ENCODE measurements at places on chromosomes 5 and 9.
A peak's percentile ranks its signal among the peaks of the same experiment; 100 is the strongest.

DNA sequence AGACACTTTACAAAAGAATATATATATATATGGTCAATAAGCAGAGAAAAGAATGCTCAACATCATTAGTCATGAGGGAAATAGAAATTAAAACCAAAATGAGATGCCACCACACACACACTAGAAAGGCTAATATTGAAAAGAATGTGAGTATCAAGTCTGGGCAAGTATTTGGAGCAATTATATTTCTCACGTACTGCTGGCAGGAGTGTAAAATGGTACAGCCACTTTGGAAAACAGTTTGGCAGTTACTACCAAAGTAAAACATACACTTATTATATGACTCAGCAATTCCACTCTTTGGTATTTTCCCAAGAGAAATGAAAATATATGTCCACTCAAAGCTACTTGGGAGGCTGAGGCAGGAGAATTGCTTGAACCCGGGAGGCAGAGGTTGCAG lies 29.8 kb downstream of the NEUROG1 start:
- DNase-seq = peak; percentile 19

- DNase-seq = no peak
These were observed at the start of gene CDO1 for GRCh38 chr5:115816226-115817081. Gene CDO1 (minus strand): TSS chr5:115816659. CDS start chr5:115816397, 262 bp downstream.

DNA sequence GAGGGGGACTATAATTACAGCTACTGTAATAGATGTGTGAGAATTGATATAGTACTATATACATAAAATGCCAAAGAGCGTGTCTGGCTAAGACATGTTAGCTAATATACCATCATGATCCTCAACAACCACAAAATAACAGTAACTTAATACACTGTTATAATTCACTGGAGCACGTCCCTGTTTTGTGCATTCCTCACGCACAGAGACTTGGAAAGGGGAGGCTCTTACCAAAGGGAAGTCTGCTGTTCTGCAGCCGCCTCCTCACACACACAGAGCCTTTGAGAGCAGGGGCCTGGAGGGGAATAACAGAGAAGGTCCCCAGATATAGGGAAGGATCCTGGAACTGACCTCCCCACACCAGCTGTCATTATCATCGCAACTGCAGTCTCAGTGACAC lies 97.3 kb downstream of the ANKRD18A start:
- no peak for DNase-seq

GRCh38 chr5:71912021-71912420 lies 192.9 kb downstream of the CARTPT start:
- no peak for DNase-seq

GRCh38 chr9:82558855-82559630 lies 503.9 kb downstream of the RASEF start:
- no peak for DNase-seq

DNA sequence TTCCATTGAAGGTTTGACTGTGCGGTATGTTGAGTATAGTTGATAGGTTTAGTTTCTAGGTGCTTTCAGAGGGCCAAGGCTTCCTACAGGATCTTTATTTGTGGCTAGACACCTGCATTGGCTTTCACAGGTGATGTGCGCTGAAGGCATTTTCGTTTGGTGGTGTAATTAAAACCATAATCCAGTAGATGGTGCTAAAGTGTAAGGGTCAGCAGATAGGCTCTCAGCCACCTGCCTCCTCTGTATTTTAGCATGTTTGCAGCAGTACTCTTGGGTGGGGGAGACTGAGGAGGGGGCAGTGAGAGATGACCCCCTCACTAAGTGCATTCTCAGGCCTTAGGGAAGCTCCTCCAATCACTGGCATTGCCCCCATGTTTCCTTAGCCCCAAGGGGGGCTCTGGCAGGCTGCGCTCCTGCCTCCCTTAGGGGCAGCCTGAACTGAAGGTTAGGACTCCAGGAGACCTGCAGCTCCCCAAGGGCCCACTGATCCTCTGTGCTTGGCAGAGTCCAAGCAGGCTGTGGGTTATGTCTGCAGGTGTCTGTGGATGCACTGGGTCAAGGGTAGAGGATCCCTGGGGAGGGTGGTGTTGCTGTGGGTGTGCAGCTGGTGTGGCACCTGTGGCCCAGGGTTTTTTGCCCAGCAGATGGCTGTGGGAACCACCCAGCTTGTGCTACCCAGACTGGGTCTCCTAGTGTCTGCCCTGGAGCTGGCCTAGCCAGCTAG lies 23.4 kb downstream of the CDK20 start:
- no peak for DNase-seq

DNA sequence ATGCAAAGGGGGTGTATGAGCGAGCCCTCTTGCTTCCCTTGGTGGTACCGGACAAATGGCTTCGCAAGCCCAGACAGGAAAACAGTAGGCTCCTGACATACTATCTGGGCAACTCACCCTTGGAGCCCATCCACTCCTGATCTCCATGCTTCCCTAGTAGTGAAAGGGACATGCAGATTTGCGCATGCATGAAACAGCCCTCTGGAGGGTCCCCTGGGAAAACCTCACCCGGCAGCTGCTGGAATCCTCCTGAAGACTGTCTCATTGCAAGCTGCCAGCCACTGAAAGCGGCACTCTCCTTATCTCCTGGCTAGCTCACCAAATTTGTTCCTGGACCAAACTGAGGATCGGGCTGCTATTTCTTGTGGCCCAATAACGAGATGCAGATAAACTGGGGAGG lies 10.2 kb downstream of the ZNF169 start:
- no peak for DNase-seq

DNA sequence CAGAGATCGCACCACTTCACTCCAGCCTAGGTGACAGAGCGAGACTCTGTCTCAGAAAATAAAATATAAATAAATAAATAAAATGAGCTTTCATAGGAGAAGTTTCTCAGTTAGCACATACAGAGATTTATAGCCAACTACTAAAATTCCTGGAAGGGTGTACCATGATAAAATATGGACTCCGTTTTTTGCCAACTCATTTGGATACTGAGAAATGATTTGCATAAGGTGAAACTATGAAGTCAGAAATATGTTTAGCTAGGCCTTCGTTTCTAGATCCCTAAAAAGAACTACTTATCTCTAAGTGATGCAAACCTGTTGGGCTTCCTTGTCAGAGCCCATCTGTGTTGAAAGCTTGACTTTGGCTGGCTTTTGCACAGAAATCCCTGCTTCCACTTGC lies 56.9 kb upstream of the SLC1A1 start:
- no peak for DNase-seq

GRCh38 chr5:27171761-27172261 lies 133.4 kb upstream of the CDH9 start:
- DNase-seq = no peak

- DNase-seq = no peak
These were observed 96.9 kb downstream of the CWC27 start for GRCh38 chr5:64865662-64866061.

- DNase-seq = peak; percentile 90
These were observed 191.6 kb upstream of the MSX2 start for GRCh38 chr5:174532455-174533453.

GRCh38 chr9:38713426-38713825 lies 6.5 kb downstream of the FAM240B start:
- DNase-seq = no peak

GRCh38 chr5:78295035-78295961 lies 800 bp upstream of the AP3B1 start:
- DNase-seq = peak; percentile 8

GRCh38 chr5:153893817-153894216 lies 144.9 kb downstream of the FAM114A2 start:
- no peak for DNase-seq

DNA sequence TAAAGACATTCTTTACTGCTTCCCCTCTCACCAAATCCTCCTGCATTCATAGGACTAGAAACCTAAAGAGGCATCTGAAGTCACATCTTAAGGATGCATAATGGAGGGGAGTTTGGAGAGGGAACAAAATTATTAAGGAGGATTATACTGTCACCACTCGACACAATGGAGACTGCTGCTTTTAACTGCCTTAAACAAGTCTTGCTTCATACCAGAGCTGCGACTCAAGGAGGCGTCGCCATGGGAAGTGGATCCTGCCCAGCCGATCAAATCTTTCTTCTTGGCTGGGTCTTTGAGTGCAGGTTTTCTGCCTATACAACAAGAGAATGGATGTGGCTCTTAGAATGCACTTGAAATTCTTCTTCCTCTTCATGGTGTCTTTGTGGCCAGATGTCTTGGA lies 66.7 kb upstream of the FOXE1 start:
- no peak for DNase-seq

GRCh38 chr5:144142824-144143162 lies 27.7 kb downstream of the YIPF5 start:
- no peak for DNase-seq

DNA sequence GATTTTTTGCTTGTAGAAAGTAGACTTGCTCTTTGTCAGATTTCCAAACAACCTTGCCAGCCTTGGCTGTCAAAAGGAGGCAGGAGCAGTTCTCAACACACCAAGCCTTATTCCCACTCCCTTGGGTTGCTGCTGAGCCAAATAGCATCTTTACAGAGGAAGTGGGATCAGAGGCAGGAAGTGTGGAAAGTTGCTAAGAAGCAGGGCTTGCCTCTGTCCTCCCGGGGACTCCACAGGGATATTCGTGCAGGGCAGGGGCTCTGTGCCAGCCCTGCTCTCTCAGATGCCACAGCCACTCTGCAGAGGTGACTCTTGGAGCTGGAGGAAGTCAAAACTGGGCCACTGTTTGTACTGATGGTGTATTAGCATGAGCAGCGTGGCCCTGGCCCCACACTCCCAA lies 24.3 kb downstream of the PTPDC1 start:
- no peak for DNase-seq

DNA sequence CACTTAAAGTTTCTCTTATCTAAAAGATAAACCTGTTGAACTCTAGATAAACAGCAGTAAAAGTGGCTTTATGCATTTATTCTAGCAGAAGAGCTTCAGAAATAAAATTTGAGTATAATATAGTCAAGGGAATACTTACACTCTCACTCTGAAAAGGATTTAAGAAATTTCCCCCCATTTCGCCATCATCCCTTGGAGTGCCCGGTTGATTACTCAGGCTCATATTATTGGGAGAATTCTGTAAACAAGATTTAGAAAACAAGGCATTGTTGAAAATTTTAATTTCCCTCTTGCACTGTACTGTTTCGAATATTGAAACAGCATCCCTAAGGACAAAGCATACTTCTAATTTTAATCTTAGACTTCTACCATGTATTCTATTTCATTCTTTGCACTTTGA lies 34.5 kb upstream of the ACOT12 start:
- DNase-seq = no peak

DNA sequence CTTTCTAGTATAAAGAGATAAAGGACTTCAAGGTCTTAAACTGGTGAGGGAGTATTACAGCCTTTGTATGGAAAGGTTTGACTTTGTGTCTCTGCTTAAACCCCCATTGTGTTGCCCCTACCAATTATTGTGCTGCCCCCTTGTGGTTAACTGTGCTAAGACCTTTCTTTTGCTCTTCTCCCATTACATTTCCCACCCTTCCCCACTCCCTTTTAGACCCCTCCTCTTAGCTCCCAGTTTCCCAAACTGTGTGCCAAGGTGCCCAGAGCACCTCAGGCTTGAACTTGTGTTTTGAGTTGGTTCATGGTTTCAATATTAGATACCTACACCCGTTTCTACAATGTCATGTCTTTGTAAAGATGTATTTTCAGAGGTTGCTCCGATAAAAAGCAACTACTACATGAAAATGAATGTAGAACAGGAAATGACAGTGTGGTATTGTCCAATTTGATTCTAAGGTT lies 2.9 kb downstream of the JAK2 start:
- peak; percentile 38 for DNase-seq

DNA sequence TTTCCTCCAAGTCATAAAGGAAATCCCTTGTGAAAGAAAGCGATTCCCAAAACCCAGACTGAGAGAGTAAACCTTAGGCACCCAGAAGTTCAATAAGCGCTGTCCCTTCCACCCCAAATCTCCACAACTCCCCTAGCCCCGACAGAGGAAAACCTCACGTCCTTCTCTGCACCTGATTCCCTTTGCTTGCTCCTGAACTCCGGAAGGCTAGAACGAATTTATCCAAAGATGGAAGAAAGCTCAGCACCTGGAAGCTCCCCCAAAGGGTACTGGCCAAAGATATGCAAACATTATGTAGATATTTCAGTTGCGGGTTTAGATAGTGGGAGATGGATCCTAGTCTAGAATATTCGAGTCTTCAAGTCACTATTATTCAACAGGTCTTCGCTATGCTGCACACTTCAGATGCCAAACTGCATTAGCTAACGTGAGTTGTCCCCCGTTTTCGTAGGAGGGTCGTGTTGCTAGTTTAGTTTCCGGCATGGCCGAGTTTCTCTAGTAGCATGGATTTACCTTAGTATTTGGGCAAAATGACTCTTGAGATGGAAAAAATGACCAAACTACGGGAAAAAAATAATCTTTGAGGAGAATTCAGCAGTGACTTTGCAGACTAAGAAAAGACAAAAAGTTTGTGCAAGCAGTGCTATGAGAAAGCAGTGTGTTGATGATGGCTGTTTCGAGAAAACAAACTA lies 27.7 kb downstream of the NR2F1 start:
- DNase-seq = no peak

DNA sequence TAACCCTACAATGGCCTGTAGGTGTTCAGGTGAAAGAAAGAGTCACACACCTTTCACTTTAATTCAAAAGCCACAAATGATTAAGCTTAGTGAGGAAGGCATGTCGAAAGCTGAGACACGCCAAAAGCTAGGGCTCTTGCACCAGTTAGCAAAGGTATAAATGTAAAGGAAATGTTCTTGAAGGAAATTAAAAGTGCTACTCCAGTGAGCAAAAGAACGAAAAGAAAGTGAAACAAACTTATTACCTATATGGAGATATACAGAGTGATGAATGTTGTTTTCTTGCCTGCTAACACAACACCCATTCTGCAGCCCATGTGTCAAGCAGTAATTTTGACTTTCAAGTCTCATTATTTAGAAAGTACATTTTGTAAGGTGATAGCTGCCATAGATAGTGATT lies 254.2 kb upstream of the SLC24A2 start:
- DNase-seq = no peak

DNA sequence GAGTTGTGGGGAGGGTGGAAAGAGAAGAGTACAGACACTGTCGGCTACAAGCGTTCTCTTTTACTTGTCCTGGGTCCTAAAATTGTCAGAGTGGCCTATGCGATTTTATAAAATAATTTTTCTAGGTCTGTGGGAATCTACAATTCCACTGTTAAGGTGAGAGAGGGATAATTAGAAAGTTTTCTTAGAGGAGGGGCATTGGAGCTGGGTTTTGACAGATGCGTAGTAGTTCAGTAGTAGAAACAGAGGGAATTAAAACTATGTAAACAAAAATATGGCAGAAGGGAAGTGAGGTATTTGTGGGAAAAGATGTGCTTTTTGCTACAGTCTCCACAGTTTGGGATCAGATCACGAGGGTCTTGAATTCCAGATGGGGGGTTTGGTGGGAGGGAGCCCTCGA lies 129.1 kb upstream of the SHB start:
- no peak for DNase-seq

DNA sequence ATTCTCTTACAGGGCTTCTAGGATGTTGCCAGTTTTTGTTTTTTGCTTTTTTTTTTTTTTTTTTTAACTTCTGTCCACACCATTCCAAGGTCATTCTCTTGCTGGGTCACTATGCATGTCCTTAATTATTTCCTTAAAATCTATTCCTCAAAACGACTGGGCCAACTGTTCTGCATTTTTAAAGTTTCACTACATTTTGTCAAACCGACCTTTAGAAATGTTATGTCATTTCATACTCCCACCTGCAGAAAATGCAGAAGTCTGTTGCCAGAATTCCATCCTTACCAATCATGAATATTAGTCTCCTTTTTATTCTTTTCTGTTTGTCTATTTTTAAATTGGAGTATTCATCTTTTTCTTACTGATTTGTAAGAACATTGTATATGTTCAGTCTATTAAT lies 295.5 kb downstream of the ZSWIM6 start:
- DNase-seq = no peak

Measured in amniotic stem cell (primary cell).